CD4-positive, alpha-beta T cell treated with Interleukin-4 for 4 hours (primary cell): ENCODE measurements at places on chromosomes 11 and 22.

- DNase-seq: no peak
Measured at GRCh38 chr11:846496-847098, 3.9 kb downstream of the TSPAN4 start.

DNA sequence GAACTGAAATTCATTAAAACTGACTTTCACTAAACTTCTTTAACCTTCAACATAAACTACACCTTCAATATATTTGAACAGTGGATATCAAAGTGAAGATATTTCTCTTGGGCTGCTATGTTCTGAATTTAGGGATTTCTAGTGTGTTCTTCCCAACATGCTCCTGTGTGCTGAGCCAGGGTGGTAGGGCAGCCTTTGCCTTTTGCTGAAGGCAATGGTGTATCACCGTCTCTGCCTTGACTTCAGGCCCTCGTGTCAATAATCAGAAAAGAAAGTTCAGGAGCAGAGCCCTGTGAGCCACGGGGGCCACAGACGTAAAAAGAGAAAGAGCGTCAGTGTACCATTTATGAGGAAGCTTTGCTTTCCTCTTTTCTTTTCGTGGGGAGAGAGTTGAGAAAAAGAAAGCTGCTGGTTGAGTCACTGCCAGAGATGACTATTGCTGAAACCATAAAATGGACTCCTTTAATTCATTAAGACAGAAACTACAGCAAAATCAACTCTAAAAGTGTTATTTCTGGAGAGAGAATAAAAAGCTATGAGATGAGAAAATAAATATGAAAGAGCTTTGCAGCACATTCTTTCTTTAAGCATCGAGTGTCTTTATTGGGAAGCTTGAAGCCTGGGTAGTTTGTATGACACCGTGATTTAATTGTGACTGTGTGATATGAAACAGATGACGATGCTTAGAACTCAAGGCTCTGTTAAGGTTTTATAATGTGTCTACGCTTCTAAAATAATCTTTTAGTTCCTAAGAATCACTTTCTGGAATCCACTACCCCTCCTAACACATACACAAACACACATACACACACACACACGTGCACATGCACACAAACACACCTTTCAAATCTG lies 271.8 kb upstream of the MTNR1B start:
- DNase-seq: no peak

DNA sequence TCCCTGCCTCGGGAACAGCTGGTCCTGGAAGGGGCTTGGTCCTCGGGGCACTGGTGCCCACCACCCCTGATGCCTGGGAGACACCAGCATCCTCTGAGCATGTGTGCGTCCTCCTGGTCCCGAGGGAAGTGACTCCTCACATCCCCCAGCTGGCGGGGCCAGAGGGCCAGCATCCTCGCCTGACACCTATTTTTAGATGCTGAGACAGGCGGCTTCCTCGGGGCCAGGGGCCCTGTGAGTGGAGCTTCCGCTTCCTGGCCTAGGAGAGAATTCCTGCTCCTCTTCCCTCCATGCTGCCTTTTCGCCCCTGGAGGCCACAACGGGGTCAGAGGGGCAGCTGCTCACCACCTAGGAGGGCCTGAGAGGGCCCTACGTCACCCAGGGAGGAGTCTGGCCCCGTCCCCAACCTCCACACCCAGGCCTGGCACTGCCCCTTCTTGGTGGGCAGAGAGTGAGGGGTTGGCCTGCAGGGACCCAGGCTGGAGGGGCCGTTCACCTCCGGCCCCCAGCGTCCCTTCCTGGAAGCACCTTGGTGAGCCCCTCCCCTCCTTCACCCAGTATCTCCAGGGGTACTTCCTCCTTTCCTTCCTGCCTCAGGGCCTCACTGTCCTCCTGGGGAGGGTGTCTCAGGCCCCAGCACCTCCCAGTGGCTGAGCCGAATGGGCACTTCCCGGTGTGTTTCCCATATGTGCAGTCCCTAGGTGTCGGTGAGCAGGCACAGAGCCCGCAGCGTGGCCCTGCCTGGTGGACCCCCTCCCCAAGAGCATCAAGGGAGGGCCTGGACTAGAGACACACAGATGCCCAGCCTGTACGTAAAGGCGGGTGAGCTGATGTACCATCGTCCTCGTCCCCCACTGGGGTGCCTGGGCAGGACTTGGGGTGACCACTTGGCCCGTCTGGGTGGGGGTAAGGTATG lies 6.1 kb downstream of the CD81 start:
- DNase-seq: no peak

DNA sequence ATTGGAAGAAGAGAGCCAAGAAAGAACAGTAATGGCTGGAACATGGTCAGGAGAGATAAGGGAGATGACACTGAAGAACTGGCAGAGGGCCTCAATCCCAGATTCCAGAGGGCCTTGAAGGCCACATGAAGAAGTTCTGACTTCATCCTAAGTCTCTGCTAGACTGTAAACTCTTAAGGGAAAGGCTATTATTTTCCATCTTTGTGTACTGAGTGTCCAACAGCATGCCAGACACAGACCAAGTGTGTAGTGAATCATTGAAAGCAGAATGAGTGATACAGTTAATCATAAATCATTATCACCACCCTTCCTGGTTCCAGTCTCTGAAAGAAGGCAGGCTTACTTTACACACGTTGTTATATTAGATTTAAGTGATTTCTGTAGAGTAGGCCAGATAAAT lies 185.3 kb upstream of the C11orf87 start:
- no peak for DNase-seq

GRCh38 chr22:19097518-19097917 lies 24.7 kb downstream of the DGCR2 start:
- DNase-seq: no peak

DNA sequence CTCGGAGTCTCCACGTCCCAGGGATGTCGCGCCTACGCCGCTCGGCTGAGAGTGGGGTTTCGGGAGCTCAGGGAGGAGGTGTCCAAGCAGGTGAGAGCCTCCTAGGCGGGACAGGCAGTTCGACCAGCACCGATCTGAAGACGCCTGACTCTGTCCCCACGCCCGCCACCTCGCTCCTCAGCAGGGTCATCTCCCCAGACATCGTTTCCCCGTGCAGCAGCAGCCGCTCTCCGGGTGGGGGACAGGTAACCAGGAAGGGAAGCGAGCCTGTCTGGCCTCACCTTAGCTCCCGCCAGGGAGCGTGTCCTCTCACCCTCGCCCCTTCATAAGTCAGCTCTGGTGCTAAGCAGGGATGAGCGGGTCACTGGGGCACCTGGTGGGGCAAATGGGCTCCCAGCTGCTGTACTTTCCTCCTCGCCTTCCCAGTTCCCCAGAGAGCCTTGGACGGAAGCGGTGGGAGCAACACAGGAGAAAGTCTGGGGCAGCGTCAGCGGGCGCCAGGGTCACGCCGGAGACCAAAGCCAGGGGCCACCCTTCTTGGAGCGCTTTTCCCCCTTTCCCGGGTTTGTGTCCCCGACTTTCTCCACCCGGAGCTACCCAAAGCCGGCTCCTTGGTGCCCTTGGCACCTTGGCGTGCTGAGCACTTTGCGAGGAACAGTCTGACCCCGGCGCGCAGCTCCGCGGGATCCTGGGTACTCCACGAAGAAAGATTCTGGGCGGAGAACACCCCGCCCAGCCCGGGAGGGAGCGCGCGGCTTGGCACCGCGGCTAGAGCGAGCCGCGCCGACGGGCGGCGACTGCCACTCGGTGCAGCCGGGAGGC lies 1.6 kb downstream of the SPON1 start:
- DNase-seq: no peak

GRCh38 chr11:64897381-64898075 lies 19.1 kb upstream of the EHD1 start:
- DNase-seq: no peak

- no peak for DNase-seq
Measured at GRCh38 chr22:26259510-26259909, 90.2 kb downstream of the SEZ6L start.

- DNase-seq: no peak
Measured at GRCh38 chr11:77522215-77522614, 48.3 kb upstream of the PAK1 start.

DNA sequence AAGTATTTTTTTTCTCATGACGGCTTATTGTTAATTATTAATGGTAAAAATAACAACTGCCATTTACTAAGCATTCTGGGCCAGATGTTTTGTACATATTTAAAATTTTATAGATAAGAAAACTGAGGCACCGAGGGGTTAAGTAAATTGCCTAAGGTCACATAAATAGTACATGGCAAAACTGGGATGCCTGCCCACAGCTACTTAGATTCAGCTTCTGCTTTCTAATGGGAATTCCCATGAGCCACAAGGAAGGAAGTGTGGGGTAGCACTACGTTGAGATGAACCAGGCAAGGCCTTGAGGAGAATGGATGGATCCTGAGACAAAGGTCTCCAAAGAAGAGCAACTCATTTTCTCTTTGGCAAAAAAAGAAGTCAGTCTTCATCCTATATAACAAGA lies 11.9 kb upstream of the PHF21A start:
- DNase-seq: no peak

- DNase-seq: no peak
Measured at GRCh38 chr11:113730887-113731726, 25.0 kb upstream of the TMPRSS5 start.

DNA sequence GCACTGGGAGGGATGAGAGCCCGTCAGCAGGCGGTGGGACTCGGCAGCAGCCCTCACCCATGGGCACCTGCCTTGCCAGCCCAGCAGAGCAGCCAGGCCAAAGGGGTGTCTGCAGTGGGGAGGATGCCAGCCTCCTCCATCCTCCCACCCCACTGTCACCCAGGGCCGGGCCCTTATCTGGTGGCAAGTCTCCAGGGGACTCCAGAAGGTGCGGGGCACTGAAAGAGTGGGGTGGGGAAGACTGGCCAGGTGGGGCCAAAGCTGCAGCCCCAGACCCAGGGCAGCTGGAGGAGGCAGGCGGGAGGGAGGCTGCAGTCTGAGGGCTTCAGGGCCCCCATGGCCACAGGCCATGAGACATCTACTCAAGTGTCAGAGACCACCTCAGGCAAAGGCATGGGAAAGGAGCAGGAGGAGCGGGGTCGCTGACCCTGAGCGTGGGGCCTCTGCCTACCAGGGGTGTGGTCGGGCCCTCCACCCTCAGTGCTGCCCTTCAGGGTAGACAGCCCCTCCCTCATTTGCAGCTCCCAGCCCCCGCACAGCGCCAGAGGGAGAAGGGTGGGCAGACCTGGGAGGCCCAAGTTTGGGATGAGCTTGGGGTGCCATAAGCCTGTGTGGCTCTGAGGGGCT lies 3.5 kb downstream of the DGCR6L start:
- DNase-seq: no peak
